ENCODE measurements at places on chromosomes 11 and 22.

DNA sequence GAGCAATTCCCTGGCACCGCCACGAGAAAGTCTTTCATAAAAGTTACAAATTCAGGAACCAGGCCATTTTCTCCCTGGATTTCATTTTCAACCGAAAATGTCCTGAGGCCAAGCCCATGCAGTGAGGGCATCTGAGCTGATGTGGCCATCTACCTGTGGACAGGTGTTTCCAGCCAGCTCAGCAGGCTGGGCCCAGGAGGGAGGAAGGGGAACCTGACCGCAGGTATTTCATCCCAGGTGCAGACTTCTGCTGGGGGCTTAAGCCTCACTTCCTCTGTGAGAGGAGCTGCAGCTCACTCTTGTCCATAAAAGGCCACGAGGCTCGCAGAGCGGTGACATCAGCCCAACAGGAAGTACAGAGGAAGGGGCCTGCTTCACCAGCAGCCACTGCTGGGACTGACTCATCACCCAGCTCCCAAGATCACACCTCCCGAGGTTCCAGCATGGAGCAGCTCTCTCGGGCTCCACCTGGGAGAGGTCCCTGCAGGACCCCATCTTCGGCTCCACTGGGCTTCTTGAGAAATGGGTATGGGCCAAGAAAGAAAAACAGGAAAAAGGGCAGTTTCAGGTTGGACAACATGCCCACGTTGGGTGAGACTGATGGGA is 56.4 kb downstream of the MYH9 start:
- peak; percentile 84 for DNase-seq

DNA sequence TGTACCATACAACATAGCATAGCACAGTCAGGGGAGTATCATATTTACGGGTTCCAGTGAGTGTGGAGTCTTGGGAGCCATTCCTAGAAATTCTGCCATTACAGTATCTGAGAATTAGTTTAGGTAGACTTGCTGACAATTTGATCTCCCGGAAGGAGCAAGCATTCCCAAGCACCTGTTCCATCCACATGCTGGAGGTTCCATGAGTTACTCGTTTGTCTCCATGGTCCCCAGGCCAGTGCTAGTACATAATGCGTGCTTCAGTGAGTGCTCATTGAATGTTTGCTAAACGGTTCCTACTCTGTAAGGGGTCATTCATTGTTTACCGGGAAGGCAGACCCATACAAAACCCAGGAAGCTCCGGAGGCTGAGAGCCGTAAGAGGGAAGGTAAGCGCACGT is 27.4 kb upstream of the MYOD1 start:
- no peak for DNase-seq

- DNase-seq = no peak
Measured at GRCh38 chr11:41486424-41486823, 27.0 kb upstream of the LRRC4C start.

DNA sequence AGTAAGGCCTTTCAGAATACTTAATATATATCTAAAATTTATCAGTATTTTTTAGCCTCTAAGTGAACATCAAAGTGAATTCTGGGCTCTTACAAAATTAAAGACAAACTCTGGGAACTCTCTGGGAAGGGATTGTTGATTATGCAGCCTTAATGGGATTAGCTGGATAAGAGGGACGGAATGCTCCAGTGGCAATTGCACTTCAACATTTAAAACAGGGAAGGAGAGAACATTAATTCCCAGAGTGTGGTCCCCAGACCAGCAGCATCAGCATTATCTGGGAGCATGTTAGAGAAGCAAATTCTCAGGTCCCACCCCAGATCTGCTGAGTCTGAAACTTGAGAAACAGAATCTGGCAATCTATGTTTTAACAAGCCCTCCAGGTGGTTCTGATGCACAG is 46.5 kb downstream of the POLD3 start:
- no peak for DNase-seq

DNA sequence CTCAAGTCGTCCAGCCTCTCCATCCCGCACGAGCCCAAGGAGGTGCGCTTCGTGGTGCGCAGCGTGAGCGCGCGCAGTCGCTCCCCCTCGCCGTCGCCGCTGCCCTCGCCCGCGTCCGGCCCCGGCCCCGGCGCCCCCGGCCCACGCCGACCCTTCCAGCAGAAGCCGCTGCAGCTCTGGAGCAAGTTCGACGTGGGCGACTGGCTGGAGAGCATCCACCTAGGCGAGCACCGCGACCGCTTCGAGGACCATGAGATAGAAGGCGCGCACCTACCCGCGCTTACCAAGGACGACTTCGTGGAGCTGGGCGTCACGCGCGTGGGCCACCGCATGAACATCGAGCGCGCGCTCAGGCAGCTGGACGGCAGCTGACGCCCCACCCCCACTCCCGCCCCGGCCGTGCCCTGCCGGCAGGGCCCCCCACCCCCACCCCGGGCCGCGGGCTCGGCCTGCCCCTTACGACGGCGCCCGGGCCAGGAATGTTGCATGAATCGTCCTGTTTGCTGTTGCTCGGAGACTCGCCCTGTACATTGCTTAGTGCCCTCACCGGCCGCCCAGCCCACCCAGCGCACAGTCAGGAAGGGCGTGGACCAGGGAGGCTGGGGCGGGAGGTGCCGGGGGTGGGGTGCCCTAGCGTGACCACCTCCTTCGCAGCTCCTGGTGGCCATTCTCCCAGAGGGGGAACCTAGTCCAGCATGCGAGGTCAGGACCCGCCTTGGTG is 6.9 kb upstream of the ACR start:
- no peak for DNase-seq

DNA sequence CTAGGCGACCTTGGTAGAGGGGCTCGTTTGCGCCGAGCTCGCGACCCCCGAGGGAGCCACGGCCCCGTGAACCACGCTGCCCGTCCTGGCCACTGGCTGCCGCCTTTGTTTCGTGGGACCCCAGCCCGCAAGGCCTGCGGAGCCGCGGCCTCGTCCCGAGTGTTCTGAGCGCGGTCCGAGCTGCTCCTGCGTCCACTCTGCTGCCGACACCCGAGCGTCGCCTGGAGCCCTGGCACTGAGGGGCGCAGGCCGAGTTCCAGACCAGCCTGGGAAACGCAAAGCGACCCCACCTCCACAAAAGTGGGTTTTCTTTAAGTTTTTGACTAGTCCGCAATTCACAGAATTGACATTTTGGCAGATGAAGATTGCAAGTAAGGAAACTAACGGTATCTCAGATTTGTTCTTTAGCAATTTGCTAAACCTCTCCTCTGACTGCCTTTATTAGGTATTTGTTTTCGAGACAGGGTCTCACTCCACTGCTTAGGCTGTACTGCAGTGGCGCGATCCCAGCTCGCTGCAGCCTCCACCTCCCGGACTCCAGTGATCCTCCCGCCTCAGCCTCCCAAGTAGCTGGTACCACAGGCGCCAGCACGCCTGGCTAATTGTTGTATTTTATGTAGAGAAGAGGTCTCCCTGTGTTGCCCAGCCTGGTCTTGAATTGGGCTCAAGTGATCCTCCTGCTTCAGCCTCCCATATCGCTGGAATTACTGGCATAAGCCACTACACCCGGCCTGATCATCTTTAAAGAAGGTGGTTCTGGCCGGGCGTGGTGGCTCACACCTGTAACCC is 879 bp upstream of the RNH1 start:
- no peak for DNase-seq

GRCh38 chr22:50671641-50672040 is 982 bp upstream of the SHANK3 start:
- no peak for DNase-seq

DNA sequence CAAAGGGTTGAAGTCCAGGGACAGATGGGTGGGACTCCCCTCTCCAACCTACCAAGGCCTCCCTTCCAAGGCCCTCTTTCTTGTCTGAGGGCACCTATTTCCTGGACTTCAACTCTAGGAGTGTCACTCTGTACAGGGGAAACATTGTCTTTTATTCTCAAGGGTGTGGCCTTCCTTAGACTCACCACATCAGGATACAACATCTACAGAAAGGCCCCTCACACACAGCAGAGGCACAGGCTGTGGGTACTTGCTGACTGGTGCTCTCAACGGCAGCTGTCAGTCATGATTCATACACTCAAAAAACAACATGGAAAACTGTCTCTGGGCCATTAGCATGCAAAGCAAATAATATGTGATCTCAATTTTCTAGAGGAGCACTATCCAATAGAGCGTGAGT is 78.0 kb downstream of the RCN1 start:
- DNase-seq = no peak

- no peak for DNase-seq
Measured at GRCh38 chr11:32033067-32033466, 57.8 kb upstream of the RCN1 start.

DNA sequence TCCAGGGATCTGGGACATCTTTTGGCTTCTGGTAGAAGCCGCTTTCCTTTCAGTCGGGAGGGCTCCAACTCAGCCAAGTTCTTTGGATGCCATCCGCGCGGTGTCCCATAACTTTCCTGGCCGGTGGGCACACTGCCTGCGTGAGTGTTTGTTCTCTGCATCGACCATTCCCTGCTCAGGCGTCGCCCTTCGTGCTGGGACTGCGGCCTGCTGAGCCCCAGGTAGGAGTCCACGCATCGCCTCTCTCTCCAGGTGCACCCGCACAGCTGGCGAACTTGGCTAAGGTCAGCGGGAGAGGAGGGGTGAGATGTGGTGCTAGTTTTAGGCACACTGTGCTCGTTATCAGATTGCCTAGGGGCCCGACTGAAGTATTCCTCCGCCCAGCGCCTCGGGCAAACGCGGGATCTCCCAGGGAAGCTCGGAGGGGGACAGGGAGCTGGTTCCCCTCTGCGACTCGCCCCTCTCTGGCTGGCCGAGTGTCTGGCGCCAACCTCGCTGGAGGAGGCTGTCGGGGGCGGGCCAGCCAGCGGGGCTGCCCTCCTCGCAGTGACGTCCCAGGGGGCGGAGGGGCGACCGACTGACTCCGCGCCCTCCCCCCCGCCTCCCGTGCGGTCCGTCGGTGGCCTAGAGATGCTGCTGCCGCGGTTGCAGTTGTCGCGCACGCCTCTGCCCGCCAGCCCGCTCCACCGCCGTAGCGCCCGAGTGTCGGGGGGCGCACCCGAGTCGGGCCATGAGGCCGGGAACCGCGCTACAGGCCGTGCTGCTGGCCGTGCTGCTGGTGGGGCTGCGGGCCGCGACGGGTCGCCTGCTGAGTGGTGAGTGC is at the start of gene LAYN:
Gene LAYN (plus strand): TSS at position 607 of the 823 bp plus-strand sequence. CDS start 124 bp downstream, at position 731.
- DNase-seq = peak; percentile 29

GRCh38 chr11:2385156-2386151 is 8.3 kb downstream of the CD81 start:
- no peak for DNase-seq

DNA sequence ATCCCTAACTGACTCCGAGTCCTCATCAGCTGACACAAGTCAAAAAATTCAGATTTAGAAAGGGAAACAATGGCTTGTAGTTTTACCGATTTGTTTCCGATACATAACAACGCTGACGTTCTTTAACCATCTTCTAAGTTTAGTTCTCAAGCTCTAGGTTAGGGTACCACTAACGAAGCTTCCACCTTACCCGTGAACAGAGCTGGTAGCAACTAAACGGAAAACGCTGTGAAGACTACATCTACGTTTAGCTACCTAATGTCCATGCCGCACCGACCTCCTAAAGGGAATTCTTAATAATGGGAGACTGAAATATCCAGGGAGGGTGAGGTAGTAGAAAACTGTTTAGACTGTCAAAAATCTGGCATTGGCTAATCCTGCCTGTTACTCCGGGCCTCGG is 1.0 kb downstream of the NUP98 start:
- peak; percentile 27 for DNase-seq

- DNase-seq = no peak
Measured at GRCh38 chr22:32900886-32901635, 99.6 kb downstream of the TIMP3 start.

DNA sequence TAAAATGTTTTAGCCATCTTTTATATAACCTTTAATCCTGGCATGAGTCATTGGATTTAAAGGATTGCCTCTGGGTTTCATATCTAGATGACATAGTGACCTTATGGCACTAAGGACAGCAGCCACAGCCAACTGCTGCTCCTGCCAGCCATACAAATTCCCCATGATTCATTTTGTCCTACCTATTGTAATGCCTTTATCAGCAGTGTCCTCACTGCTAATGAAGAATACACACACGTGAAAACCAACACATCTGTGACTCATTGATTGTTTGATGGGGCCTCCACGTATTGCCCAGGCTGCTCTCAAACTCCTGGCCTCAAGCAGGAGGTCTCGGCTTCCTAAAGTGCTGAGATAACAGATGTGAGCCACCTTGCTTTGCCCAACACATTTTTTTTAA is 1.8 kb downstream of the LDHAL6A start:
- no peak for DNase-seq

GRCh38 chr22:23062616-23063538 is 7.4 kb upstream of the GNAZ start:
- DNase-seq = no peak

GRCh38 chr11:117946842-117947526 is 17.8 kb upstream of the TMPRSS13 start:
- DNase-seq = peak; percentile 81

DNA sequence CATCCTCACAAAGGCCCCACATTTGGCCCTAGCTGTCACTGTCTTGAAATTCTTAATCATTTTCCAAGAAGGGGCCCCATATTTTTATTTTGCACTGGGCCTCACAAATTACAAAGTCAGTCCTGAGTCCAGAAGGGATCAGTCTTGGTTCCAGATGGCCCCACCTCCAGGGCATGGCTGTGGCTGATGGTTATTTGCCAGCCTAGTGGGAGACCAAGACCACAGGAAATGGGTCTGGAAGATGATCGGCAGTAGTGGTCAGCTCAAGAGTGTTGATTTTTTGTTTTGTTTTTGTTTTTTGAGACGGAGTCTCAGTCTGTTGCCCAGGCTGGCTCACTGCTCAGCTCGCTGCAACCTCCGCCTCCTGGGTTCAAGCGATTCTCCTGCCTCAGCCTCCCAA is 47.1 kb upstream of the EMID1 start:
- DNase-seq = no peak

GRCh38 chr11:60924110-60924905 is at the start of gene TMEM132A:
Gene TMEM132A (plus strand): TSS chr11:60924460. CDS start chr11:60924634, 174 bp downstream.
- DNase-seq = no peak

DNA sequence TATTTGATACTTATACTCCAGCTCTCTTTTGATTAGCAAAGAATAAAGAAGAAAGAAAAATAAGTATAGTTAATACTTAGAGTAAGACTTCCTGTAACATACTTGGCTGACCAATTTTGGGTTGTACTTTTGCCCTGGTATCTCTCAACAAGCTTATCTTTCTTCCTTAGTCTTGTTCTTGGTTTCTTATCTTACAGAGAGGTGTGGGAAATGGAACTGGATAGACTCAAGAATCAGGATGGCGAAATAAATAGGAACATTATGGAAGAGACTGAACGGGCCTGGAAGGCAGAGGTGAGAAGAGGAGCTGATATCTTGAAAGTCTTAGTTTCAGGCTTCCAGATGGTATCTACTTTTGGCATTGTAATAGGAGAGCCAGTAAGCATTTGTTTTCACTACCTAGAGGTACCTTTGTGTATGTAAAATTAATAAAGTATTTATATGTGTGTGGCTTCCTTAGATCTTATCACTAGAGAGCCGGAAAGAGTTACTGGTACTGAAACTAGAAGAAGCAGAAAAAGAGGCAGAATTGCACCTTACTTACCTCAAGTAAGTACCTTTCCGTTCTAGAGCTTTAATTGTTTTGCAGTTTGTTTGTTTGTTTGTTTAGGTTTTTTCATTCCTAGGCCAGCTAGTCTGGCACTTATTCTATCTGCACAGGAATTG is 11.3 kb upstream of the BACE1-AS start:
- peak; percentile 43 for DNase-seq
